ENCODE measurements at places on chromosomes 5 and 9.

DNA sequence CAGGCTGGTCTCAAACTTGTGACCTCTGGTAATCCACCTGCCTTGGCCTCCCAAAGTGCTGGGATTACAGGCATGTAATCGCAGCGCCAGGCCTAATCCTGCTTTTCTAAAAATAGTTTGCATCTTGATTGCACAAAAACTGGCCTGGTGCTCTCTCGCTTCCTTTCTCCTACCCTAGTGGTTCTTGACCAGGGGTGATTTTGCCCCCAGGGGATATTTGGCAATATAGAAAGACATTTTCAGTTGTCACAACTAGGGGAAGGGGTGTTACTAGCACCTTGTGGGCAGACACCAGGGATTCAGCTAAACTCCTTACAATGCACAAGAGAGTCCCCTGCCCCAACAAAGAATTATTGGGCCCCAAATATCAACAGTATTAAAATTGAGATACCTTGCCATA lies 139.8 kb downstream of the DROSHA start:
- DNase-seq, result no peak

GRCh38 chr5:151255621-151256286 lies 2.8 kb downstream of the GM2A start:
- DNase-seq, result no peak

DNA sequence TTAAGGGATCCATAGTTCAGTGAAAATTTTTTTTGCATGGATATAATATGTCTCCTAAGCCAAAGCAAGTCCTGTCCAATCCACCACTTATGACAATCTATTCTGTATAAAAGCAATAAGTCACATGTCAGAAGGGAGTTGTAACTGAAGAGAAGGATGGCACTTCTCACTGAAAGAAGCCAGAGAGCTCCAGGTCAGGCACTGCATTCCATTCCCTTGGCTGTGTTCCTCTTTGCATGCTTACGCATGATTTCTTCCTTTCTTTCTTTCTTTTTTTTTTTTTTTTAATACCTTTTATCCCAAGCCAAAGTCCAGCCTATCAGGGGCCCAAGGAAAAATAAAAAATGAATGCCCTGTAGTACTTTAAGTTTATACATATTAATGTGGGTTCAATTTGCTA lies 39.8 kb downstream of the MAMDC2 start:
- no peak for DNase-seq

DNA sequence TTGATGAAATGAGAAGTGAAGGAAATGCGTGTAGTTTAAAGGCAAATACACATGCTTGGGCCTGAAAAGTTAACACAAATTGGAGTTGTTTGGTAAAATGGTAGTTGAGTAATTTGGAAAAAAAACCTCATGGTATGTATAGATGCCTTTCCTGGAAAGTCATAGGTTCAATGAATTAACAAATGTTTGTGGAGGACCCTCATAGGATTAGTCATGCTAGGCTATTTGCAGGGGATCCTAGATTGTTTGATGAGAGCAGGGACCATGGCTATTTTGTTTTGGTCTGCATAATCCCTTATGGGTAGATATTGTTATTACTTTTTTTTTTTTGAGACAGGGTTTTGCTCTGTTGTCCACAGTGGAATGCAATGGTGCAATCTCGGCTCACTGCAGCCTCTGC lies 93.5 kb upstream of the NR3C1 start:
- no peak for DNase-seq

GRCh38 chr9:72978744-72979143 lies 25.9 kb upstream of the ALDH1A1 start:
- DNase-seq, result no peak

DNA sequence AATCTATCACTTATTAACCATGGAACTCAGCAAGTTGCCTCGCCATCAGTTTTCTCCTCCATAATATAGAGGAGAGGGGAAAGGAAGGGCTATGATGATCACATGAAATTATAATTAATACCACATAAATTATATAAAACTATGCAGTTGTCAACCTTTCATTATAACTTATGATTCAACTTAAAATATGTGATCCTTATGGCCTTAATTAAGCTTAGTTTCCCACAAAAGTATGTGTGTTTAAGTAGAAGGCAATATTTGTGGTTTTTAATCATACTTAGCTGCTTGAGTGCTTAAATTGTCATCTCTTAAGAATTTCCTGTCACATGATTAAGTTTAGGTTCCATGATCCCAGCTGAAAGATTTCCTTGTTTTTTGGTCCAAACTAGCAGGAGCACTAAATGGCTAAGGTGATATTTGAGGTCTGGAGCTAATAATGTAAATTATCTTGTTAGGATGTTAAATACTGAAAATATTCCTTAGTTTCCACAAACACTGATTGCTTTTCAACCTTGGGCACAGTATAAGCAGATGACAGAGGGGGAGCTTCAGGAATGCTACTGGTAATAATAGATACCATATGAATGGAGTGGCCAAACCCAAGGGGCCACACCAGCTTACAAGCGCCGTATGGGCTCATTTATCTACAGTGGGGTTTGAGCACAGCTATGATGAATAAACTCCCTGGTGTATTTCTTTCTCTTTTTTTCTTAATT lies 26.4 kb upstream of the F2R start:
- no peak for DNase-seq

- DNase-seq, result no peak
Observed at GRCh38 chr5:113102121-113102531, 125.5 kb downstream of the DCP2 start.

DNA sequence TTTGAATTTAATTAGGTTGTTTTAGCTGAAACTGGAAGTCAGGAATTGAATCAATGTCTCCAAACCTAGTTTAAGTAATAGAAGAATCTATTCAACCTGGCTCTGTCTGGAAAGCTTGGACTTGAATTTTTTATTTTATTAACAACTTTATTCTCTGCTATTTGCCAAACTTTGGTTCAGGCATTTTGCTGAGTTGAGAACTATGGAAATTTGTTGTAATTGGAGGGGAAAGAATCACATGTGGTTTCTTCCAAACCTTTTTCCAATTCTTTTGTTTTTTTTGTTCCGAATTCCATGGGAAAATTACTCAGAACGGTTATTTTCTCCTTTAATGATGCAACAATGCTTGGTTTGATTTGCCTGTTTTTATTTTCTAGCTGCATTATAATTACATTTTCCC lies 98.2 kb upstream of the RPS23 start:
- DNase-seq, result no peak

DNA sequence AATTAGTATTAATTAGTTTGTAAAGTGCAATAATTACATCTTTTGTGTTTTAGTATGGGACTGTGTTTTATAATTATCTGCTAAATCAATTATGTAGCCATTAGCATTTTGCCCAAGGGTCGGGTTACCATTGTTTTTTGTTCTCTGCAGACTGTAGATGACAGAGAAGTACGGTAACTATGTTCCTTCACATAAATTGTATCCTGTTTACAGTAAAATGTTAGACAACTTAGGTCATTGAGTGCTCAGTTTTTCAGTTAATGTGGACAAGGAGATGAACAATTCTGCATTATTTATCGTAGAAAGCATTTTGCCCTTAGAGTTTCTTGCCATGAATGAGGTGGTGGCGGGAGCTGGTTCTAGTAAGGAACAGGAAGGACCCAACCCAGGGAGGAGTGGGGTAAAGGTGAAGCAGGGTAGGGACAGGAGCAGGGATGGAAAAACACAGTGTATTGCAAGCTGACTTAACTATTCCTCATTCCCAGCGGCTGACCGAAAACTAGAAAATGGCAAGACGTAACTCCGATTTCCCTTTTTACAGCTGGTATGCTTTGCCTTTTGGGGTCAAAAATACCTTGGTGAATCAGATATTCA lies 243.7 kb upstream of the SLC24A2 start:
- DNase-seq, result no peak

GRCh38 chr5:93893075-93893474 lies 151.7 kb upstream of the POU5F2 start:
- no peak for DNase-seq

DNA sequence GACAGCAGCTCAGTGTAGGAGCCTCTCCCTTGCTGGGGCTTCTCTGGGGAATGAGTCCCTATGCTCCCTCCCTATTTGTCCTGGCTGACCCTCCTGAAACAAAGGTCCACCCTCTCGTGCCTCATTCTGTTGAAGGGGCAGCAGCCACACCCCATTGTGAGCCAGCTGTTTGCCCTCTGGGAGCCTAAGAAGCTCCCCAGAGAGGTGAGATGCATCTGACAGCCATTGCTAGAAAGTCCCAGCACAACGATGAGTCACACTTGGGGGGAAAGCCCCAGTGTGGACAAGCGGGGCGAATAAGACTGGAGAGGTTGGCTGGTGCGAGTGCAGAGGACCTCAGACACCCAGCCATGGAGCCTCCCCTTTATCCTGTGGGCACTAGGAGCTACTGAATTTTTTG lies 101.4 kb downstream of the PPARGC1B start:
- peak; percentile 44 for DNase-seq

GRCh38 chr5:62473209-62473608 lies 60.6 kb downstream of the IPO11 start:
- no peak for DNase-seq

- peak; percentile 49 for DNase-seq
Observed at GRCh38 chr9:137049544-137050449, 3.8 kb upstream of the NPDC1 start.

All from stimulated activated CD4-positive, alpha-beta T cell treated with anti-CD3 and anti-CD28 coated beads, Interleukin-4, amount 100 ng/mL, for 24 hours (primary cell).